ENCODE measurements at places on chromosomes 4 and X. TPM values are rescaled to one million over a fixed set of nuclear protein-coding genes. Genes with fewer than 3 reads are reported as not detected.
A peak's percentile ranks its signal among the peaks of the same experiment; 100 is the strongest.

HERC5 gene
- total RNA-seq: 23.0 TPM

PAGE2B gene
- total RNA-seq: not detected

GRCh38 chr4:13483768-13484121 is 395 bp downstream of the RAB28 start:
- peak overlapping the region; percentile 80 for H3K4me3 ChIP-seq
- peak overlapping the region; percentile 97 for H3K27ac ChIP-seq
- H3K4me1 ChIP-seq: peaks cover 9% of the 10 kb centered on the region
- no peaks in the 10 kb centered on the region for H3K27me3 ChIP-seq

GRCh38 chr4:53932796-53933610 is 131.4 kb downstream of the CHIC2 start:
- H3K27me3 ChIP-seq: no peaks in the 10 kb centered on the region
- H3K4me3 ChIP-seq: no peak overlapping the region
- no peak for DNase-seq
- no peaks in the 10 kb centered on the region for H3K36me3 ChIP-seq
- H3K27ac ChIP-seq: no peak overlapping the region
- H3K4me1 ChIP-seq: no peaks in the 10 kb centered on the region

DNA sequence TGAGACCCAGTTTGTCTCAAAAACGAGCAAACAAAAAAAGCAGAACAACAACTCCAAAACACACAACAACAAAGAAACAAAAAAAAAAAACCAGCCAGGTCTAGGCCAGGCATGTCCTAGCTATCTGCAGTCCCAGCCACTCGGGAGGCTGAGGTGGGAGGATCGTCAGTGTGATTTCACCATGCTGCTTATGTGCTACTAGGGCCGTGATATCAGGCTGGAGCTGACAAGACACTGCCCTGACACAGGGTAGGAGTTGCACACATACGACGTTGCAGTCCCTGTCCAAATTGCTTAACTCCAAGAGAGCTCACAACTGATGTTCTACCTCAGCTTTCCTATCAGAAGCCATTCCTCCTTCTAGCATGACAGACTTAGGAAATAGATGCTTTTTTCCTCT is 204.9 kb downstream of the AASDH start:
- no peaks in the 10 kb centered on the region for H3K36me3 ChIP-seq
- H3K27ac ChIP-seq: no peak overlapping the region
- no peak overlapping the region for H3K4me3 ChIP-seq
- no peaks in the 10 kb centered on the region for H3K27me3 ChIP-seq
- no peaks in the 10 kb centered on the region for H3K4me1 ChIP-seq

NSG1 gene
- 34.5 TPM for total RNA-seq

GRCh38 chr4:177401658-177402273 is 40.5 kb downstream of the AGA start:
- H3K4me1 ChIP-seq: peaks cover 14% of the 10 kb centered on the region
- no peaks in the 10 kb centered on the region for H3K36me3 ChIP-seq
- H3K27ac ChIP-seq: peak overlapping the region; percentile 73
- H3K4me3 ChIP-seq: no peak overlapping the region

HTRA3 gene
- total RNA-seq: 3.6 TPM

DNA sequence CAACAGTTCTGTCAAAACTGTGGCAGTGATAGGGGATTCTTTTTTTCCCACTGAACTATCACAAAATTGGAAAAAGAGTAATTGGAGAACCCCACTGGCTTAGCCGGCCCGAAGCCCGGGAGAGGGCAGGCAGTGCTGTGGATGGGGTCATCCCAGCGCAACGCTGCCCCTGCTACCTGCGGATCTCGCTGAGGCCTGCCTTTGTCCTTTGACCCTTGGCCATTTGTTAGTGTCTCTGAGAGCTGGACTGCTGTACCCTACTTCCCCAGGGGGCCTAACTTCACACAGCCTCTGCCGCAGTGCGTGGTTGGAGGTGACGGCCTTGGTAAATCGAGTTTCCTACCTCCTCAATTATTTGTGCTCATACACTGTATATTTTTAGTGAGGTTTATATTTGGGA is 43.0 kb upstream of the MSANTD1 start:
- no peaks in the 10 kb centered on the region for H3K4me1 ChIP-seq
- no peak overlapping the region for H3K27ac ChIP-seq
- no peak for DNase-seq
- H3K27me3 ChIP-seq: no peaks in the 10 kb centered on the region

DNA sequence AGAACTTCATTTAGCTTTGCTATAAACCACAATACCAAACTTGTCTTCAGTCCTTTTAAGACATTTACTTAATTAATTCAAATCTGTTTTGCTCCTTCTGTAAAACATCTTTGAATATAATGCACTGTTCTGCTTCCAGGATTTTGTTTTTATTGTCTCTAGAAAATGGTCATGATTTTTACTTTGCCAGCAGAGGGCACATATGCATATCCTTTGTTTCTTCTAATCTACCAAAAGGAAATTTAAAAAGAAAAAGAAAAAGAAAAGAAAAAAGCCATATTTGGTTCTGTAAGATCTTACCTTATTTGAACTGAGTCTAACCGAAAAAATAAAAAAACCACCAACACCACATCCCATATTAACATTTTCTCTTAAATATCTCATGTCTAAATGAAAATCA is 101.9 kb upstream of the CCSER1 start:
- peak; percentile 39 for DNase-seq
- no peak overlapping the region for H3K4me3 ChIP-seq
- no peaks in the 10 kb centered on the region for H3K36me3 ChIP-seq
- H3K27me3 ChIP-seq: no peaks in the 10 kb centered on the region

SHISA3 gene
- total RNA-seq: 6.6 TPM

RGN gene
- 6.7 TPM for total RNA-seq

DNA sequence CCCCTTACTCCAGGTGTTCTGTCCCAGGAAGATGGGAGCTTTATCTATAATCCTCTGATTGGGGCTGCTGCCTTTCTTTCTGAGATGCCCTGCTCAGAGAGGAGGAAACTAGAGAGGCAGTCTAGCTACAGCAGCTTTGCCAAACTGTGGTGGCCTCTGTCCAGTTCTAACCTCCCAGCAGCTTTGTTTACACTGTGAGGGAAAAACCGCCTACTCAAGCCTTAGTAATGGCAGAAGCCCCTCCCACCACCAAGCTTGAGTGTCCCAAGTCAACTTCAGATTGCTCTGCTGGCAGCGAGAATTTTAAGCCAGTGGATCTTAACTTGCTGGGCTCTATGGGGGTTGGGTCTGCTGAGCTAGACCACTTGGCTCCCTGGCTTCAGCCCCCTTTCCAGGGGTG is 394.9 kb upstream of the PABPC5 start:
- H3K4me3 ChIP-seq: no peak overlapping the region
- DNase-seq: no peak
- no peaks in the 10 kb centered on the region for H3K27me3 ChIP-seq
- H3K36me3 ChIP-seq: no peaks in the 10 kb centered on the region
- H3K27ac ChIP-seq: no peak overlapping the region

UNC5C gene
- 0.12 TPM for total RNA-seq

- H3K36me3 ChIP-seq: no peaks in the 10 kb centered on the region
- no peak for DNase-seq
- H3K27me3 ChIP-seq: no peaks in the 10 kb centered on the region
- H3K4me3 ChIP-seq: no peak overlapping the region
Measured at GRCh38 chr4:109126856-109127255, 175.6 kb downstream of the COL25A1 start.

DNA sequence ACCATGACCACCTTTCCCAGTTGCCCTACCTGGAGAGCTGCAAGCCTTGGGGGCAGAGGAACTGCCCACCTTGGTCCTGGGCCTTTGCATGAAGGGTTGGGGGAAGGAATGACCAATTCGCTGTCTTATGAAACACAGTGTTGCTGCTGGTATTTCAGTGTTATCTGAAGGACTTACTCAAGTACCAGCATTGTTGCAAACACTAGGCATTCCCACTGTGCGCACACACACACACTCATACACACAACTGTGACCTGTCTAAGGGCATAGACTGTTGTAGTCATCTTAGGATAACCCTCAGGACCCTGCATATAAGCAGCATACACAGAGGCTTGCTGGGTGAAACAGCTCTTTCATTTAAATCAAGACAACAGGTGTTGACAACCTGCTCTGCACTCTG is 210.9 kb downstream of the EVC2 start:
- DNase-seq: no peak
- no peak overlapping the region for H3K27ac ChIP-seq
- H3K4me1 ChIP-seq: no peaks in the 10 kb centered on the region
- H3K36me3 ChIP-seq: no peaks in the 10 kb centered on the region
- H3K27me3 ChIP-seq: no peaks in the 10 kb centered on the region
- no peak overlapping the region for H3K4me3 ChIP-seq

DNA sequence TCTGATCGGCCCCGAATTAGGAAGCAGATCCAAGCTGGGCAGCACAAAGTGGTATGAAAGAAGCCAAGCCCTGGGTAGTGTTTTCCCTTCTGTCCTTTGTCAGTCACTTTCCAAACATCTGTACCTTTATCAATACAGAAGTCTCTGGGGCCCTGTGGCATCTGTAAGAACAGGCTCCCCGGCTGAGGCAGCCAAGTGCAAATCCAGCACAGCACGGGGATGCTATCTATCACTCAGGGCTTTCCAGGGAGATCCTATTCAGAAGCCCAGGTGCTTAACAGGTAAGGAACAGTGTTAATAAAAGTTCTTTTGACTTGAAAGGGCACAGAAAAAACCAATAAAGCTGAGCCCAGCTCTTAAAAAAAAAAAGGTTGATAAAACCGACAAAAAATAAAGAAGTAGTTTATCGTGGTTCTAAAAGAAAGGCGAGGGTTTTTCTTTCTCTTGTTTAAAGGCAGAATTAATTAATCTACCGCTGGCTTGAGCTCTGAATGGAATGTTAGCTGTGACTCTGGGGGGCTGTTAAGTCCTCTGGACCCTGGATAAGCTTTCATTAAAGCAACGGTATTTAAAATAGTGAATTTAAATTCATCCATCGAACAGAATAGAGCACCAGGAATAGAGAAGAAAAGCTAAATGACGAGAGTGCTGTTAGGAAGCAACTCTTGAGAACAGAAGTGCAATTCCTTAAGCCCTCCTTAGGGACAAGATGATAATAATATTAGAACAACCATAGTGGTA is 119.1 kb upstream of the GATB start:
- no peak for DNase-seq
- H3K27ac ChIP-seq: no peak overlapping the region
- no peaks in the 10 kb centered on the region for H3K27me3 ChIP-seq

HSFX3 gene
- total RNA-seq: not detected

GRCh38 chrX:19512961-19513360 is 2.3 kb downstream of the MAP3K15 start:
- no peak for DNase-seq

DNA sequence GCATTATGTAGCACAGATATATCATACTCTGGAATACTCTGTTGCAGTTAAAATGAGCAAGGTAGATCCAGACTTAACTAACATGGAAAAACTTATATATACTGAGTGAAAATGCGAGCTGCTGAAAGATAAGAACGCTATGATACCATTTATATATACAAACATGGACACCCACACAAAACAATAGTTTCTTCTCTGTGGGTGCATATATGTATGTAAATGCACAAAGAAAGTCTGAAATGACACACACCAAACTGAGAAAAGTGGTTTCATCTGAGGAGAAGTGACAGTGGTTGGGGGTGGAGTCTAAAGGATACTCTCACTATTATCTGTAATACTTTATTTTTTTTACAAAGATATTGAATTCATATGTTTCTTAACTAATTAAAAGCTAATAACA is 12.2 kb upstream of the FGF2 start:
- DNase-seq: no peak
- H3K4me1 ChIP-seq: no peaks in the 10 kb centered on the region
- no peak overlapping the region for H3K4me3 ChIP-seq
- H3K27ac ChIP-seq: no peak overlapping the region

- DNase-seq: no peak
- no peaks in the 10 kb centered on the region for H3K4me1 ChIP-seq
- H3K4me3 ChIP-seq: no peak overlapping the region
- no peak overlapping the region for H3K27ac ChIP-seq
Measured at GRCh38 chr4:48035952-48036351, 19.4 kb downstream of the NIPAL1 start.

GLRA2 gene
- not detected for total RNA-seq

- H3K27ac ChIP-seq: no peak overlapping the region
- no peaks in the 10 kb centered on the region for H3K27me3 ChIP-seq
Measured at GRCh38 chrX:36909676-36910030, 98.5 kb upstream of the FAM47C start.

- no peaks in the 10 kb centered on the region for H3K27me3 ChIP-seq
- H3K36me3 ChIP-seq: no peaks in the 10 kb centered on the region
- no peak for DNase-seq
- no peak overlapping the region for H3K27ac ChIP-seq
Measured at GRCh38 chr4:63583561-63583960, 825.7 kb downstream of the TECRL start.

GRCh38 chrX:108022491-108023089 is 22.3 kb upstream of the VSIG1 start:
- no peaks in the 10 kb centered on the region for H3K4me1 ChIP-seq
- H3K4me3 ChIP-seq: no peak overlapping the region

- H3K36me3 ChIP-seq: no peaks in the 10 kb centered on the region
- H3K4me3 ChIP-seq: no peak overlapping the region
- DNase-seq: no peak
- no peak overlapping the region for H3K27ac ChIP-seq
- no peaks in the 10 kb centered on the region for H3K27me3 ChIP-seq
Measured at GRCh38 chrX:97065066-97065465, 181.4 kb downstream of the RPA4 start.

DNA sequence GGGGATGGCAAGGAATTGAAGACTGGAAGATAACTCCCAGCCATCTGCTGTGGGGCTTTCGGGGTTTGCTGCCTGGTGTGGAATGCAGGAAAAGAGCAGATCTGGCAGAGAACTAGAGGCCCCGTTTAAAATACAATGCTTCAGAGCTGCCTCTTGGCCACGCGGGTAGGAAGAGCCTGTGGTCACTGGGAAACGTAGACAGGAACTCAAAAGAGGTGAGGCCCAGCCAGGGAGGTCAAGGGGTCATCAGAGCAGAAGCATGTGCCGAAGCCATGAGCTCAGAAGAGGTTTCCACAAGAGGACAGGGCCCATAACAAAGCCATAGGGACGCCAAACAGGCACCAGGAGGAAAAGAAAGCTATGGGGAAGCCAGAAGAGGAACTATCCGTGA is 14.5 kb upstream of the STS start:
- H3K36me3 ChIP-seq: no peaks in the 10 kb centered on the region
- no peak for DNase-seq
- H3K4me3 ChIP-seq: no peak overlapping the region

ANAPC10 gene
- 27.5 TPM for total RNA-seq

AFF2 gene
- 5.9 TPM for total RNA-seq

DNA sequence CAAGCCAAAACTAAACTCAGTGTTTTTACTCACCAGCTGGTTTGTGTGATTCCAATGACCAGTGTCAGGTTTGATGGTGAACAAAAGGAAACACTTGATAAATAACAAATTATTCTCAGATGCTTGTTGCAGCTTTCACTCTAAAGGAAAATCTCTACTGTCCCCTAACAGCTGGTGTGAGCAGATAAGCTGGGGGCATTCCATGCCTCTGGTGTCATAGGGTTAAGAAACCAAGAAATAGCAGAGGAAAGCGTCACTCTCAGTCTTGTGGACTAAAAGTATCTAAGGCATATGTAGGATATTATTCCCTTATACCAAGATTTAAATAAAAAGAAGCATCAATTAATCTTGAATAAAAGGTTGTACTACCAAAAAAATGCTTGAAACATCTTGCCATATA is 24.3 kb downstream of the TRPC5 start:
- DNase-seq: no peak
- H3K27ac ChIP-seq: no peak overlapping the region
- H3K4me1 ChIP-seq: no peaks in the 10 kb centered on the region
- H3K36me3 ChIP-seq: no peaks in the 10 kb centered on the region
- no peaks in the 10 kb centered on the region for H3K27me3 ChIP-seq

- no peak overlapping the region for H3K4me3 ChIP-seq
- H3K27me3 ChIP-seq: no peaks in the 10 kb centered on the region
- DNase-seq: no peak
- no peaks in the 10 kb centered on the region for H3K36me3 ChIP-seq
- peaks cover 19% of the 10 kb centered on the region for H3K4me1 ChIP-seq
Measured at GRCh38 chr4:95048296-95048695, 290.5 kb downstream of the BMPR1B start.

Measured in GM23338 (cell line).